ENCODE measurements at places on chromosomes 4 and X.

GRCh38 chr4:89411539-89412309 is 104.1 kb upstream of the GPRIN3 start:
- DNase-seq, result no peak

DNA sequence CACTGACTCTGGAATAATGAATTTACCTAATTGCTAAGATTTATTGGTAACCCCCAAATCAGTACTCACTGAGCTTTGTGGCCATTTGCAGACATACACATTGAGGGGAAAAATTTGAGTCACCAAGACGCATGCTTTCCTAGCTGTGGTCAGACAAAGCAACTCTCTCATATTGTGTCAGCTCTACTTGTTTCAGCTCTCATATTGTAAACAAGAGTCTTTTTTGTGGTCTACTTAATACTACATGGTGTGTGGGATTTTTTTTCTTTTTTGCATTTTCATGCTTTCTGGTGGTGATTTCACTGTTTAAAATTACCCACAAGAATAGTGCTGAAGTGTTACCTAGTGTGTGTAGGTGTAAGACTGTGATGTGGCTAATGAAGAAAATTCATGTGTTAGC is 428.2 kb upstream of the GALNT7 start:
- no peak for DNase-seq

GRCh38 chrX:120457766-120458180 is 11.3 kb downstream of the LAMP2 start:
- no peak for DNase-seq

GRCh38 chr4:159541143-159541542 is 438.3 kb downstream of the RAPGEF2 start:
- no peak for DNase-seq

GRCh38 chr4:164482758-164483157 is 271.2 kb upstream of the SMIM31 start:
- no peak for DNase-seq

DNA sequence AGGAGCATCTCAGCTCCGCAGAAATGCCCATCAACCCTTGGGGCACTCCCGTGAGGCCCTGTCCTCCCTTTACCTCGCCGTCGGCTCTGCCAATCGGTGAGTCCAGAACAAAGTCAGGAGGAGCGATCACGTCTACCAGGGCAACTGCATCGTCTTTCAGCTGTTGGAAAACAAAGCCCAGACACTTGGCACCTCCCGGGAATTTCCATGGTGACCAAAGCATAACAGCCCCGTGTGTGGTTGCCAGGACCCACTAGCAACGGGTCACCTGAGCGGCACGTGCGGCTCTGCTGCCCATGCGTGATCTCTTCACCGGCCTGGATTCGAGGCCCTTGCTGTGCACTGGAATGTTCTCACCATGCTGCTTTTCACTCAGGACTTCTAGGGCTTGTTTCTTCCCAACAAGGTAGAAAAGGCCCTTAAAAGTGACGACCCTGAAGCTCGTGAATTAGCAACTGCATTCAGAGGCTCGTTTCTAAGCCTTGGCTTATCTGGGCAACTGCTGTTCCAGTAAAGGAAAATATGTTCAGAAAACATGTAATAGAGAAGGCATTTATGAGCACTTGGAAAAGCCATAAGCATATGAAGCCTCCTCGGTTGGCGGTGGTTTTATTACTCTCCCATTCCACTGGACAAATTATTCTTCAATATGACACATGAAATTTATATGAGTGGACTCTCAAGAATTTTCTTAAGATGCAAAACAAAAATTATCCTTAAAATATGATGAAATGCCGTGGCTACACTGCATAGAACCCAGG is 69.5 kb downstream of the ACOX3 start:
- no peak for DNase-seq

- DNase-seq, result no peak
Observed at GRCh38 chr4:46648088-46648744, 258.3 kb upstream of the GABRA2 start.

DNA sequence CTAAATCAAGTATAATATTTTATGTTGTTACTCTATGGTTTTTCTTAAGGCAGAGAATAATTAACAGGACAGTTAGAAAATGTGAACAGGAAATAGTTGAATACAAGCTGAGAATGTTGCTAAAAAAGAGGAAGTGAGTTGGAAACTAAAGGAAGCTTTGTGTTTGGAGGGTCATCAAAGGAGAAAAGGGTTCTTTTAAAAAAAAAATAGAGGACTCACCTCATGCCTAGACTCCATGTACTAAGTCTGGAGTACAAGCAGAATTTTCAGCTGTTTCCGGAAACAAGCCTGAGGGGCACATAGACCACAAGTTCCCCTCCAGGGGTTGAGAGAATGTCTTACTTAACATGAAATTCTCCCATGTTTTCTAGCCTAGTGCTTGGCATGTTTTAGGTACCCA is 20.1 kb upstream of the MAP7D3 start:
- DNase-seq, result no peak

GRCh38 chrX:19673375-19674040 is 158.2 kb upstream of the MAP3K15 start:
- DNase-seq, result no peak

- no peak for DNase-seq
Observed at GRCh38 chr4:106369456-106370060, 980 bp upstream of the GIMD1 start.

GRCh38 chr4:1336088-1336491 is 10.9 kb upstream of the UVSSA start:
- DNase-seq, result no peak

GRCh38 chrX:84118315-84118714 is 69.7 kb downstream of the RPS6KA6 start:
- no peak for DNase-seq

DNA sequence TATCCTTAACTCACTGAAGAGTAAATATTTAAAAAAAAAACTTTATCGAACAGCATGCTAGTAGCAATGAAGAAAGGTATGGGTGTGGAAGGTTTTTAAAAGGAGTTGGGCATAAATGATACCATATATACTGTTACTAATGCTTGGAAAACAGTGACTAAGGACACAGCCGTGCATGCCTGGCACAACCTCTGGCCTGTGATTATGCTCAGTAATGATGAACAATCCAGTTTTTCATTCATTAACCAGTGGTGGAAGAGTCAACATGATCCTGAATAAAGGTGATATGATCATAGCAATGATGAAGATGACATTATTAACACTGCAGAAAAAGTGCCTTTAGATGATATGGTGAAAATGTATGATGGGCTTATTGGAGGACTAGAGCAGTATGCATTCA is 43.9 kb upstream of the GPR50 start:
- DNase-seq, result no peak

GRCh38 chr4:152482211-152482610 is 53.7 kb downstream of the FBXW7 start:
- DNase-seq, result no peak
